ENCODE measurements at places on chromosomes 6 and 20. TPM values are rescaled to one million over a fixed set of nuclear protein-coding genes. Genes with fewer than 3 reads are reported as not detected.

DNA sequence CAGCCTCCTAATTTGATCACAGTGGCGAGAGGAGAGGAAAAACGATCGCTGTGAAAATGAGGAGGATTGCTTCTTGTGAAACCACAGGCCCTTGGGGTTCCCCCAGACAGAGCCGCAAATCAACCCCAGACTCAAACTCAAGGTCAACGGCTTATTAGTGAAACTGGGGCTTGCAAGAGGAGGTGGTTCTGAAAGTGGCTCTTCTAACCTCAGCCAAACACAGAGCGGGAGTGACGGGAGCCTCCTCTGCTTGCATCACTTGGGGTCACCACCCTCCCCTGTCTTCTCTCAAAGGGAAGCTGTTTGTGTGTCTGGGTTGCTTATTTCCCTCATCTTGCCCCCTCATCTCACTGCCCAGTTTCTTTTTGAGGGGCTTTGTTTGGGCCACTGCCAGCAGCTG lies 28.7 kb downstream of the SAYSD1 start:
- DNase-seq, result no peak

- no peak for DNase-seq
These were observed 6.1 kb downstream of the MRS2 start for GRCh38 chr6:24408719-24409410.

- DNase-seq, result no peak
These were observed 95.8 kb downstream of the ERMARD start for GRCh38 chr6:169847141-169847674.

DNA sequence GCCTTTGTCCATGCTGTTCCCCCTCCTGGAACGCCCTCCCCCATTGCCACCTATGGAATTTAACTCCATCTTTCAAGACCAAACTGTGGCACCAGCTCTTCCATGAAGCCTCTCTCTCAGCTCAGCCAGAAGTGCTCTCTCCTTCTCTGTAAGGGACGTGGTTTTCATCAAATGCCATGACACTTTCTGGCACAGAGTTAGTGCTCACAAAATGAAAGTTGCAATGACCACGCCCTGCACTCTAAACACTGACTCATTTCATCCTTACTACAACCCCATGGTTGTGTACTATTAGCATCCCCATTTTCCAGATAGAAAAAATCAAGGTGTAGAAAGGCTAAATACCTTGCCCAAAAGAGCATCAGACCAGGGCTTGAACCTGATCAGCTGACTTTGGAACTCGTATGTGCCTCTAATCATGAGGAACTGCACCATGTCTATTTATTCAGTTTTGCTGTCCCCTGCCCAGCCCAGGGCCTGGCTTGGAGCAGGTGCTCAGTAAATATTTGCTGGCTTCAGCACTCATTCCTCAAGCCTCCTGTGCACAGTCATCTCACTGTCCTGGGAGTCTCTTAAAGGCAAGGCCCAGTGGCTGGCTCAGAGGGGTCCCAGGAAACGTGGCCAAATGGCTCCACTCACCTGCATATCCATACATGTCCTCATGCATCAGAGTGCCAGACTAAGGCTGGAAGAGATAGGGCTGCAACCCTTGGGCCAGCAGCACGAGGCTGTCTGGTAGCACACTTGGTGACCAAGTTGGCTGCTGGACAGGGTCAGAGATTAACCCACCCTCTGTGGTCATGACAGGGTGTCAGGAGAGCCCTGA lies 77.9 kb downstream of the MRPL14 start:
- no peak for DNase-seq

GRCh38 chr6:128606611-128607010 lies 86.2 kb upstream of the PTPRK start:
- no peak for DNase-seq

GRCh38 chr6:128507337-128508310 lies 12.8 kb downstream of the PTPRK start:
- peak; percentile 47 for DNase-seq

GRCh38 chr6:11467364-11467763 lies 70.2 kb upstream of the TMEM170B start:
- DNase-seq, result no peak

- DNase-seq, result no peak
These were observed 2.8 kb upstream of the RNASET2 start for GRCh38 chr6:166958926-166959861.

- no peak for DNase-seq
These were observed 8.2 kb downstream of the TRERF1 start for GRCh38 chr6:42443312-42444060.

GRCh38 chr20:60187683-60188082 lies 229.5 kb downstream of the CDH26 start:
- no peak for DNase-seq

DNA sequence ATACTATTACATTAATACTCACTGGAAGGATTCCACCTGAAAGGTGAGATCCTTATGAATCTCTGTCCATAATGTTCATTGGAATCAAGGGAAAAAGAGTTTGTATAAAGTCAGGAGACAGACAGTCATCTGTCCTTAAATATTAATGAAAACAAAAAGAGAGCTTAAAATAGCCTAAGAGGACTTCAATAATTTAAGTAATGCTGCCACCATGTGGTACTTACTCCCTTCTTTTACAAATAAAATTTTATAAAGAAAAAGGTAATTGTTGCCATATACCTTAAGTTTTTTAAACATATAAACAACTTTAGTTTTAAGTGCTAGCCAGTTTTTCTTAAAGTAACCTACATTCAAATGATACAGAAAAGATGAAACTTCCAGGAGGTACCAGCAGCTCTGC lies 5.1 kb downstream of the BLOC1S5 start:
- no peak for DNase-seq

- DNase-seq, result no peak
These were observed 39.8 kb downstream of the SNX5 start for GRCh38 chr20:17928633-17929311.

DNA sequence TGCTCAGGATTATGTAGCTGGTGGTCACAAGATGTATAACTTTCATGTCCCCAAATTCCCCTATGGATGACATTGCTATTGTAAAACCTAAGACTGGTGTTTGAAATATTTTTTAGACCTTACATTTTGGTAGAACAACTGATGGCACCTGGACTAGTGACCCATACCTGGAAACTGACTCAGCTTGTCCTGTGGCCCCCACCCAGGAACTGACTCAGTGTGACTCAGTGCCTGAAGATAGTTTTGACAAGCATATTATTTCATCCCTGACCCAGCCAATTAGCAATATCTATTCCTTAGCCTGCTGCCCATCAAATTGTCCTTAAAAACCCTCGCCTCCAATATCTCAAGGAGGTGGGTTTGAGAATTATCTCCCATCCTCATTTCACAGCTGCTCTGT lies 90.9 kb upstream of the GRIK2 start:
- DNase-seq, result no peak

DNA sequence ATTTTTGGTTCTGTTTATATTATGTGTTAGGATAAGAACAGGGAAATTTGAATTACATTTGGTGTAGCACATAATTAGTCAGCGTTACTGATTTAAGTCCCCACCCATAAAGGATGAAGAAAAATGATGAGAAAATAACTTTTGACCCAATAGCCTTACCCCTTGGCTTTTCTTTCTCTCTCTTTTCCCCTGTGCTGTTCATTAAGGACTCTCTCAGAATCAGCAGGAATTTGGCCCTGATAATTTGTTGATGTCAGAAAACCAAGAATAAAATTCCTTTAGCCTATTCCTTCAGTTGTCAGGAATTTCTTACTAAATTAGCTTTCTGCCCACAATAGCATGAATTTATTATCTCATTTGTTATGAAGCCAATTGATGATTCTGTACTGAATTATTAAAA lies 18.5 kb downstream of the PLCB1 start:
- no peak for DNase-seq

DNA sequence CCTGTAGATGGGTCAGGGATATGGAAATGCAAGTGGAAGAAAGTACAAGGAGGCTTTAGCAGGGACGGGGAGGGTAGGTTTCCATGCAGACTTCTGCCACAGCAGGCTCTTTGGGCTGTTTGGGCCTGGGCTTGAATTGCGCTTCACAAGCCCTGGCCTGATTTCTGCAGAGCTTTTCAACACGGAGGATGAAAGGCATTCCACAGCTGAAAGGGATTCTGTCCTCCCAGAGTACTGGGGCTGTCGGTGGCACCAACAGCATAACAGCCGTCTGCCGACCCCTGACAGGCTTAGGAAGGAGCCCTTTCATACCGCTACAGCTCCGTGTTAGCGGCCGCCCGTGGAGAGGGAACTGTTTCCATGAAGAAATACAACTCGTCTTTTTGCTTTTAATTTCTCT lies 22.9 kb upstream of the TBC1D7 start:
- no peak for DNase-seq

DNA sequence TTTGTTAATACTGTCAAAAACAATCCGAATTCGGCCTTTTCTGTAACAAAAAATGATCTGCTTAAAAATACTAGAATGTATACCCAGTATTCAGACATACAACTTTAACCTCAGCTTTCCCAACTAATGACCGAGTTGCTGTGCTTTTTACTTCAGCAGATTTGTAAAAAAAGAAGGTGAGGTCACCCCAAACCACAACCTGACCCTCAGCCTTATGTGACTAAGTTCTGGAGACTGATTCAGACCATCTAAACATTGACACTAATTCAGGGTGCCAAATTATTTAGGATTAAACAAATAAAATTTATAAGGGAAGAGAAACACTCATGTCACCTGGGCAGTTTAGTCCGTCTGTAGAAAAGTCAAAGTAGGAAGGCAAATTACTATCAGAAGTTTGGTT lies 7.7 kb downstream of the CCN6 start:
- DNase-seq, result no peak

- no peak for DNase-seq
These were observed 15.6 kb downstream of the VGLL2 start for GRCh38 chr6:117280922-117281321.

DNA sequence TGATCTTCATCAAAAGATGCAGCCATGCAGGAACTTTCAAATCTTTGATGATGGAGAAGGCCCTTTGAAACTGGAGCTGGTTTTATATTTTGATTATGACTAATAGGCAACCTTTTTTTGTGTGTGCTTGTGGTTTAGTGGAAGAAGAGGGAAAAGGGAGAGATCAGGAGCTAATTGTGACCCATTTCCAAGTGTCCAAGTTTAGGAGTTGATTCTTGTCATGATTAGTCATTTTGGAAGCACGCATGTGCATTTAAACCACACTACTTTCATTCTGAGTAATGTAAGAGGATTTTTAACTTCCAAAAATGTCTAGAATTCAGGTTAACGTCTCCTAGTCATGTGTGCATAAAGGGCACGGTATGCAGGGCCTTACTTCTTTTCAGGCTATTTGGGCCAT lies 3.5 kb downstream of the FOXO3 start:
- no peak for DNase-seq

- DNase-seq, result no peak
These were observed 166.4 kb downstream of the NFATC2 start for GRCh38 chr20:51376111-51376510.

GRCh38 chr20:32839227-32839981 lies 19.3 kb upstream of the EFCAB8 start:
- no peak for DNase-seq

DNA sequence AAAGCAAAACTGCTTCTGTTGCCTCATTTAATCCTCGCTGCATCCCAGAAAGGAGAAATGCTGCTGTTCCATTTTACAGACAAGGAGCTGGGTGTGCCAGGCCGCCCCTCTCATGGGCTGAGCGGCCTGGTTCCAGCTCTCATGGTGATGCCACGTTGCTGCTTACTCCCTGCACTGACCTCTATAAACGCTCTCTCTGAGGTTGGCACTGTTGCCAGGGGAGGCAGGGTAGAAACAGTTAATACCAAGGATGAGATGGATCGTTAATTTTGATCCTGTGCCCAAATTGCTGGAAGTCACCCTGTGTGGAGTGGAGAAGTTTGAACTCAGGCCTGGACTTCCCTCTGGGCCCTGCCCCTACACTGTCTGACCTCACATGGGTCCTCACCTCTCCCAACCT lies 25.6 kb downstream of the SIRPA start:
- DNase-seq, result no peak

DNA sequence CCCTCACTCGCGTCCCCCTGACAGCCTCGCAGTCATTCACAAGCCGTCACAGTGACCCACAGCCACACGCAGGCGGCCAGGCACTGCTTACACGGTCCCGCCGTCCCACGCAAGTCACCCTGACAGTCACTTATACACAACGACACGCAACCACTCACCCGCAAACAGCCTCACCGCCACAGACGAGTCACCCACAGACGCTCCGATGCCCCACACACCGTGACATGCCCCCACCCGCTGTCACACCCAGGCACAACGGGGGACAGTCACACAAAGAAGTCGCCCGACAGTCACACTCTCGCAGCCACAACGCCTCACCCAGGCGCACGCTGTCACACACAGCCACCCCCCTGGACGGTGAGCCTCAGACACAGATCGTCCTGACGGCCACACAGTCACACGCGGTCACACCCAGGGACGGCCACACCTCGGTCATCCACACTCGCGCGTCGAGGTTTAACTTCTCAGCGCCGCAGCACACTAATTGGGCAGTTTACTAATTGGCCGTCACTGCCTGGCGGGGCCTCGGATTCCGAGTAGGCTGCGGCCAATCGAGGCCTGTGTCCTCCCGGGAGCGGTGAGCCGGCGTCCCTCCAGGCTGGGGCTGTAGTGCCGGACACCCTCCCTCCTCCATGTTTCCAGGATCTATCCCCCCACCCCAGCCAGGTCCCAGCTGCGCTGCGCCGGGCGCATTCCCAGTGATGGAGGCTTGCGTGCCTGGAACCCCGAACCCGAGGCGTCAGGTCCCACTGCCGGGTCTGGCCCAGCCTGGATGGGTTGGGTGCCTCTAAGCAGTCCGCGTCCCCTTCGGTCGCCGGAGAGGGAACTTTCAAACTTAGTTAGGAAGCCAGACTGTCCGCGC lies 790 bp downstream of the TOX2 start:
- no peak for DNase-seq

GRCh38 chr6:169370666-169371343 lies 117.2 kb upstream of the THBS2 start:
- peak; percentile 2 for DNase-seq

GRCh38 chr6:12136905-12137304 lies 124.8 kb downstream of the HIVEP1 start:
- DNase-seq, result no peak

DNA sequence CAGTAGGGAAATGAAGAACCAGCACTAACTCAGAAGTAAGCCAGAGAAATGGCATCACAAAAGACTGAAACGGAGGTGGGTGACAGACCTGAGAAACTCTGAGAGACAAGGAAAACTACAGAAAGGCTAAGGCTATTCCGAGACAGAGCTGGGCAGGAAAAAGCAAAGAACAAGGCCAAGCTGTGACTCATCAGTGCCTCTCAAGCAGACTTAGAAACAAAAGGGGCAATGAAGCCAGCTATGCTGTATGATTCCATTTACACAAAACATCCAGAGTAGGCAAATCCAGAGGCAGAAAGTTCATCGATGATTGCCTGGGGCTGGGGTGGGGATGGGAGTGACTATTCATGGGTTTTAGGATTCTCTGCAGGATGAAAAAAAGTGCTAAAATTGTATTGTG lies 50.0 kb downstream of the SLC23A2 start:
- DNase-seq, result peak; percentile 53

TFAP2C gene
- polyA plus RNA-seq, result 9.6 TPM

SMPDL3A gene
- 1.6 TPM for polyA plus RNA-seq

VSX1 gene
- 1.2 TPM for polyA plus RNA-seq

OOEP gene
- not detected for polyA plus RNA-seq

GPLD1 gene
- polyA plus RNA-seq, result 1.2 TPM

CCM2L gene
- polyA plus RNA-seq, result 0.13 TPM

UBD gene
- 1.2 TPM for polyA plus RNA-seq

NEURL2 gene
- polyA plus RNA-seq, result 1.4 TPM

TRIM38 gene
- 1.7 TPM for polyA plus RNA-seq

PSORS1C1 gene
- polyA plus RNA-seq, result 3.0 TPM

SPAG4 gene
- polyA plus RNA-seq, result 4.4 TPM

MTFR2 gene
- polyA plus RNA-seq, result 11.8 TPM

WFDC5 gene
- polyA plus RNA-seq, result not detected

ECT2L gene
- polyA plus RNA-seq, result not detected

MOXD1 gene
- polyA plus RNA-seq, result 2.6 TPM

SH3BGRL2 gene
- 0.48 TPM for polyA plus RNA-seq

MUC22 gene
- not detected for polyA plus RNA-seq

ZNF217 gene
- polyA plus RNA-seq, result 29.9 TPM

PACRG gene
- polyA plus RNA-seq, result not detected
